ENCODE measurements at places on chromosomes 4 and X.

DNA sequence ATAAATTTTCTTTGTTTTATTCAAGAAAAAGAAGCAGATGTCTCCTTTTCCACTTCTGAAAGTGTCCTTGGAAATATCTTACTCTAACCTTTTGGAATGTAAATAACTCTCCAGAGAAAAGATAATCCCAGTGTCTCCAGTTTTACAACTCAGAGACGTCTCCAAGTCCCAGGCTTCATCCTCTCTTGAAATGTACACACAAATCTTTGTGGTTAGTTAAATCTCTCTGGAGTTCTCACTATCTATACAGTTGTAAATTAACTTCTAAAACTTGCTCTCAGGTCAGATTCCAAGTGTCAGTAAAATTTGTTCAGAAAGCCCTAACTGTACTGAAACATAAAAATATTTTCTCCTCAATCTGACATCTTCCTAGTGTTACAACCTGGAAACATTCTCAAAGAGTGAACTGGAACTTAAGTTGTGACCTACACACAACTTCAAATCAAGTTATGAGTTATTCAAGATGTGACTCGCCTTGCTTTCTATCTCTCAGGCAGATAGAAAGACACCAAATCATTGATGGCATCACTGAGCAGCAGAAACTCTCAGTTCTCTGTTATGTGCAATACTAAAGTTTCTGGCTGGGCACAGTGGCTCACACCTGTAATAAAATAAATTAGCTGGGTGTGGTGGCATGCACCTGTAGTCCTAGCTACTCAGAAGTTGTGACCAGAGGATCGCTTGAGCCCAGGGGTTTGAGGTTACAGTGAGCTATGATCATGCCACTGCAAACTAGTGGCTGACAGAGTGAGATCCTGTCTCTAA lies 284.2 kb downstream of the RCHY1 start:
- no peak overlapping the region for H3K4me3 ChIP-seq
- DNase-seq: no peak
- no peaks in the 10 kb centered on the region for H3K27me3 ChIP-seq

DNA sequence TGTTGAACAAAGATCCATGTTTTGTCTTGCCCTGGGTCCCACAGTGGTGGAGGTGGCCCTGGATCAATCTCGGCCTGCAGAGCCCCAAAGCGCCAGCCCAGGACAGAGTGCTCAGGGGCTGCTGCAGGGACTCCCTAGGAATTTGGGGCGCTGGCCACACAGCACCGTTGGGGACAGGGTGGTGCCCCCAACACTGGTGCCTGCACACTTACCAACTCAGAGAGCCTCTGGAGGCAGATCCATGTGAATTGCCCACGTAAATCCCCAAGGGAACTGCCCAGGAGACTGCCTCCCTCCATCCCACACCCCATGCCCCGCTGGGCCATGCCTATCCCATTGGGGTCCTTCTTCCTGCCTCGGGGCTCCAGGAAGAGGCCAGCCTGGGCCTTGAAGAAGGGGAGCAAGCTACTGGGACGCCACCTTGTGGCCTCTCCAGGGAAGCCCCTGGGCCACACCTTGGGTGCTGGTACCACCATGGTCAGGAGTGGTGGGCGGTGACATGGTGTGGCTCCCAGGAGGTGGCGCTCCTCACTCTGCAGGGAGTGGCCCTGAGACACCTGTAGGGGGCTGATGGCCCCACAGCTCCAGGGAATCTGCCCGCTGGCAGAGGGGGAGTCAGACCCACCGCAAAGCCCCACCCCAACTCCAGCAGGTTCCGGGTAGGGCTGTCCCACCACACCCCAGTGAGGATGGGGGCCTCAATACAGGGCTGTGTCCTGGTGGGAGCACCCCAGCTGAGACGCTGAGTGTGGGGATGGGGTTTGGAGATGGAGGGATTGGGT lies 22.8 kb downstream of the CFAP99 start:
- peak; percentile 90 for DNase-seq
- no peaks in the 10 kb centered on the region for H3K36me3 ChIP-seq
- H3K27ac ChIP-seq: no peak overlapping the region
- peaks cover 8% of the 10 kb centered on the region for H3K4me1 ChIP-seq

DNA sequence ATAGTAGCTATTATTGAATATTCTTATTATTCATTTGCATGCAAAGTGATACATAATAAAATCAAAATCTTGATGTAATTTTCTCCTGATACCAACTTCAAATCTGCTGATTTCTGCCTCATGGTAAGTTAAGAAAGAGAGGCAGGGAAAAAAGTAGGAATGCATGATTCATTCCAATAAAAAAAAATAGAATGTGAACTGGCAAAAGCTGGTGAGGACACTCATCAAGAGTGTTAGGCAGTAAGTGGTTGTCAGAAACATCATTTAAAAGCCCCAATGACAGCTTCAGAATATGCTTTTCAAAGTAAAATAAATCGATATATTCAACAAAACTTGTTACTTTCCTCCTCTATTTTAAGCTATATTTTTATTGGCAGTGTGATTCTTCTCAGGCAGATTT lies 979.1 kb downstream of the TECRL start:
- no peaks in the 10 kb centered on the region for H3K27me3 ChIP-seq
- H3K4me1 ChIP-seq: no peaks in the 10 kb centered on the region
- no peak overlapping the region for H3K4me3 ChIP-seq
- no peak overlapping the region for H3K27ac ChIP-seq

DNA sequence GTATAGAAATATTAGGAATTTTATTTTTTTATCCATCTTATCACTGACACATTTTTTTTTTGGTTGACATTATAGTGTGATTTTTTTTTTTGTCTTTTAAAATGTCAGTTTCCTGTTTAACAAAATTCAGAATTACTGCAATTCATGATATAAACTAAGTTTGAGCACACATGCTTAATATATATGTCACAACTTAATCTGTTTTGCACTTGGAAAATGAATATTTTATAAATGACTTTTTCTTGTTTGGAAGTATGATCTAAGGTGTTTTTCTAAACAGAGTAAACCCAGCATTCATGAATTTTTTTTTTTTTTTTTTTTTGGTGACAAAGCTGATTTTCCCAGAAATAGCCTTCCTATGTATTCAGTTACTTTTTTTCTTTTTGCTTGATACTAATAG lies 2.4 kb downstream of the SMARCA5 start:
- peaks cover 51% of the 10 kb centered on the region for H3K4me1 ChIP-seq
- peaks cover 21% of the 10 kb centered on the region for H3K36me3 ChIP-seq
- peak overlapping the region; percentile 72 for H3K27ac ChIP-seq
- peak overlapping the region; percentile 98 for H3K4me3 ChIP-seq
- no peak for DNase-seq

GRCh38 chrX:118353081-118353850 lies 7.4 kb downstream of the WDR44 start:
- no peaks in the 10 kb centered on the region for H3K36me3 ChIP-seq
- no peak overlapping the region for H3K4me3 ChIP-seq
- DNase-seq: no peak
- H3K4me1 ChIP-seq: peaks cover 44% of the 10 kb centered on the region

- H3K36me3 ChIP-seq: no peaks in the 10 kb centered on the region
- no peaks in the 10 kb centered on the region for H3K27me3 ChIP-seq
- H3K4me1 ChIP-seq: no peaks in the 10 kb centered on the region
- no peak for DNase-seq
- no peak overlapping the region for H3K27ac ChIP-seq
Observed at GRCh38 chr4:124486423-124486822, 226.1 kb downstream of the ANKRD50 start.

GRCh38 chr4:127759893-127760292 lies 22.2 kb upstream of the HSPA4L start:
- H3K27me3 ChIP-seq: peaks cover 21% of the 10 kb centered on the region
- no peak for DNase-seq
- H3K4me1 ChIP-seq: no peaks in the 10 kb centered on the region
- no peaks in the 10 kb centered on the region for H3K36me3 ChIP-seq
- H3K4me3 ChIP-seq: no peak overlapping the region

GRCh38 chr4:145735347-145735675 lies 55.4 kb downstream of the C4orf51 start:
- H3K36me3 ChIP-seq: no peaks in the 10 kb centered on the region
- H3K4me3 ChIP-seq: no peak overlapping the region
- H3K27me3 ChIP-seq: peaks cover 13% of the 10 kb centered on the region
- no peak for DNase-seq
- H3K27ac ChIP-seq: no peak overlapping the region

DNA sequence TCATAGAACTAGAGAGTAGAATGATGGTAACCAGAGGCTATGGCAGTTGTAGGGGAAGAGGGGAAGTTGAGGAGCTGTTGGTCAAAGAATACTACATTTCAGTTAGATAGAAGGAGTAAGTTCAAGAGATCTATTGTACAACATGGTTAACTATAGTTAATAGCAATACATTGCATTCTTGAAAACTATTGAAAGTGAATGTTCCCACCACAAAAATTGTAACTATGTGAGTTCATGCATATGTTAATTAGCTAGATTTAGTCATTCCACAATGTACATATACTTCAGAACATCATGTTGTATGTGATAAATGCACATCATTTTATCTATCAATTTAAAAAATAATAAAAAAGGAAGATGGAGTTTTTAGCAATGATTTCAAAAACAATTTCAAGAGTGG lies 125.3 kb upstream of the IL15 start:
- no peak for DNase-seq
- H3K4me3 ChIP-seq: no peak overlapping the region
- H3K4me1 ChIP-seq: no peaks in the 10 kb centered on the region
- no peaks in the 10 kb centered on the region for H3K36me3 ChIP-seq

DNA sequence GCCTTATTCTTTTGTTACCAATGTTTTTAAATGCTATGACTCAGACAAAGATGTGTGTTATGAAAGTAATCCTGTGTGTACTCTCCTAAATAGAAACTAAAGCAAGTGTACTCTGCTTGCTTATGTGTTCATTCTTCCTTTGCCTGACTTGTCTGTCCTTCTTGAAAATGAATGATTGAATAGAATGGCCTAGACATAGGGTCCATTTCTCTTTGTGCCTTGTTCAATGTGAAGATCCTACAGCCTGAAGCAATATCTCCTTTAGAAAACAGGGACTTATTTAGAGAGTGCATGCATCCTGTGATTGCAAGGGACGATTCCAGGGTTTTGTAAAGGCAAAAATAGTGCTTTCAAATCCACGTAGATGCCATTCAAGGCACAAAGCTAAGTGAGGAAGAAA lies 343.6 kb upstream of the TACR3 start:
- H3K4me3 ChIP-seq: no peak overlapping the region
- H3K27me3 ChIP-seq: no peaks in the 10 kb centered on the region
- no peak overlapping the region for H3K27ac ChIP-seq
- no peaks in the 10 kb centered on the region for H3K36me3 ChIP-seq

- no peaks in the 10 kb centered on the region for H3K36me3 ChIP-seq
- H3K27me3 ChIP-seq: peaks cover 18% of the 10 kb centered on the region
- H3K4me3 ChIP-seq: no peak overlapping the region
- DNase-seq: no peak
- peaks cover 6% of the 10 kb centered on the region for H3K4me1 ChIP-seq
- no peak overlapping the region for H3K27ac ChIP-seq
Observed at GRCh38 chr4:155611501-155611900, 55.1 kb upstream of the GUCY1A1 start.

DNA sequence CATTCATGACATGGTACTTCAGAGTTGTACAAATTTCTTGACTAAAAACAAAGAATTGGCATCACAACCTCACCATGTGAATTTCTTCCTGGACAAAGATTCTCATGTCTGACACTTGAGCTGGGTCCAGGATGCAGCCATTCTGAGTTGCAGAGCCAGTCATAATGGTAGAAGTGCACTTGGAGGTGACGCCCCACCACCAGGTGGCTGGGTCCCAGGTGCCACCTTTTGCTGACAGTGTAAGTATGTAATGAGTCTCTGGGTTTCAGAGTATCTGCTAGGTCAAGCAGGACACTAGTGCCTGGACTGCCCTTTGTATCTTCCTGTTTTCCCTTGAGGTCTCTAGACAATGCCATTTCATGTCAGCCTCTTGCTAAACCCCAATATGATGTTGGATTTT lies 36.6 kb upstream of the WDR1 start:
- no peak for DNase-seq
- H3K36me3 ChIP-seq: no peaks in the 10 kb centered on the region
- no peaks in the 10 kb centered on the region for H3K27me3 ChIP-seq
- H3K4me3 ChIP-seq: no peak overlapping the region

GRCh38 chrX:126770179-126770578 lies 49.4 kb upstream of the PRR32 start:
- H3K4me1 ChIP-seq: no peaks in the 10 kb centered on the region
- H3K27me3 ChIP-seq: no peaks in the 10 kb centered on the region
- H3K4me3 ChIP-seq: no peak overlapping the region
- H3K27ac ChIP-seq: no peak overlapping the region
- no peaks in the 10 kb centered on the region for H3K36me3 ChIP-seq
- no peak for DNase-seq

DNA sequence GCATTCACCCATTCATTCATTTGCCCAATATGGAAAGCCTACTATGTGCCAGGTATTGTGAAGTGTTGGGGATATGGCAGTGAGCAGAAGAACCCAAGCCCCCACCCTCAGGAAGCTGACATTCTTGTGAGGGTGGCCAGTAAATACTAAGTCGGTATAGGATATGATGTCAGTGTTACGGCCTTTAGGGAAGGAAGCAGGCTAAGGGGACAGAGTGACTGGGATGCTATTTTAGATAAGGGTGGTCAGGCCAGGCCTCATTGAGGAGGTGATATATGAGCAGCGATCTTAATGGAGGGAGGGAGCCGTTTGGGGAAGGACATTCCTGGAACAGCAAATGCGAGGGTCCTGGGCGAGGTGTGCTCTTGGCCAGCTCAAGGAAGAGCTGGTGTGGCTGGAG lies 2.0 kb downstream of the ATP6AP1 start:
- H3K27me3 ChIP-seq: no peaks in the 10 kb centered on the region
- H3K4me3 ChIP-seq: no peak overlapping the region
- H3K36me3 ChIP-seq: no peaks in the 10 kb centered on the region
- peak overlapping the region; percentile 66 for H3K27ac ChIP-seq
- H3K4me1 ChIP-seq: peaks cover 30% of the 10 kb centered on the region

- H3K4me3 ChIP-seq: no peak overlapping the region
- peaks cover 3% of the 10 kb centered on the region for H3K36me3 ChIP-seq
- DNase-seq: no peak
- peaks cover 13% of the 10 kb centered on the region for H3K4me1 ChIP-seq
- no peaks in the 10 kb centered on the region for H3K27me3 ChIP-seq
Observed at GRCh38 chrX:11111947-11112346, 815 bp downstream of the HCCS start.

- peaks cover 2% of the 10 kb centered on the region for H3K36me3 ChIP-seq
- peaks cover 14% of the 10 kb centered on the region for H3K4me1 ChIP-seq
- peak overlapping the region; percentile 94 for H3K4me3 ChIP-seq
- H3K27ac ChIP-seq: peak overlapping the region; percentile 91
Observed at GRCh38 chrX:130267956-130268448, 697 bp downstream of the ZNF280C start.

DNA sequence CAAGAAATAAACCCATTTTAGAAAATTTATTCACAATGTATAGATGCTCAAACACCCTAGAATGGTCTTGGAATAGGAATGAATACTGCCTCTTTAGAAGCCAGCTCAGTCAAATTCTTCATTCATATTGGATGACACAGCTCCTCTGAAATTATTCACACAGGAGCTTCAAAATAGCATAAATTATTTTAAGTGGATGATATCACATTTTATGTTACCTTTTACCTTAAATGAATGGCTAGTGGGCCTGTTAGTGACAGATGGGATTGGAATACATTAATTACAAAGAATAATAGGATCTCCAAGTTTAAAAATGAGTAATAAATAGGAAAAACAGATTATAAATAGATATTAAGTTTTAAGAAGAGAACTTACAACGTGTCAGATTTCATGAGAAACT lies 184.4 kb downstream of the GABRB1 start:
- no peak overlapping the region for H3K27ac ChIP-seq
- H3K36me3 ChIP-seq: no peaks in the 10 kb centered on the region
- no peaks in the 10 kb centered on the region for H3K4me1 ChIP-seq

- H3K4me1 ChIP-seq: no peaks in the 10 kb centered on the region
- H3K27ac ChIP-seq: no peak overlapping the region
- H3K4me3 ChIP-seq: no peak overlapping the region
- DNase-seq: no peak
- peaks cover 21% of the 10 kb centered on the region for H3K27me3 ChIP-seq
- H3K36me3 ChIP-seq: no peaks in the 10 kb centered on the region
Observed at GRCh38 chrX:50827996-50828395, 14.0 kb upstream of the SHROOM4 start.

All from activated T-cell treated with anti-CD3 and anti-CD28 coated beads, Interleukin-2, amount 50 U/mL, for 72 hours (primary cell).